ENCODE measurements at places on chromosomes 3 and 15. TPM values are rescaled to one million over a fixed set of nuclear protein-coding genes. Genes with fewer than 3 reads are reported as not detected.

The HRH1 gene
- 9.0 TPM for total RNA-seq

The THRB gene
- 0.15 TPM for total RNA-seq

The TP53BP1 gene
- total RNA-seq, result 30.6 TPM

The SLC9A9 gene
- total RNA-seq, result not detected

The EDC3 gene
- total RNA-seq, result 5.3 TPM

The C3orf70 gene
- total RNA-seq, result 3.6 TPM

The SEMA7A gene
- 36.2 TPM for total RNA-seq

The RFTN1 gene
- total RNA-seq, result 27.9 TPM

The SPINT1 gene
- total RNA-seq, result 3.8 TPM

The IVD gene
- total RNA-seq, result 17.9 TPM
